Glomerular endothelial cell (primary cell): ENCODE measurements at places on chromosomes 7 and 10. TPM values are rescaled to one million over a fixed set of nuclear protein-coding genes. Genes with fewer than 3 reads are reported as not detected.

GRCh38 chr10:60044242-60044641, 137.9 kb upstream of the CCDC6 start:
- DNase-seq: no peak

The ADRB1 gene
- 0.05 and 0.93 TPM in 2 replicates for total RNA-seq

GRCh38 chr10:89163265-89163995, 43.7 kb downstream of the CH25H start:
- DNase-seq: no peak

The LARP4B gene
- total RNA-seq: 34.0 and 65.3 TPM in 2 replicates

GRCh38 chr10:42988069-42988468, 88.8 kb upstream of the RET start:
- DNase-seq: no peak

DNA sequence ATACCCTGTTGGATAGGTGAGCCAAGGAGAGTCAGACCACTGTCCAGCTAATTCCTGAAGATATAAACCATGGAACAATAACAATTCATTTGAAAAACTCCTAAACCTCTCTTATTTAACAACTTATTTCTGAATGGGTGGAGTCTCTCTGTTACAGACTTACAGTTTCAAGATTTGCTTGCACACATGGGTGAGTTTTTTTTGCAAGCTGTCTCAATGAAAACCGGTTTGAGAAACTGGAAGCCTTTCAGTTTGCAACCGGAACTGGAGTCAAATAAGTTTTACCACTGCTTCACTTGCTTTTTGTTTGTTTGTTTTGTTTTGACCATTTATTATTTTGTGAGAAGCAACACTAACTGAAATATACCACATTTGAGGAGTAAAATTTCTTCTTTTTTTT, 243.8 kb downstream of the MTERF1 start:
- DNase-seq: no peak

DNA sequence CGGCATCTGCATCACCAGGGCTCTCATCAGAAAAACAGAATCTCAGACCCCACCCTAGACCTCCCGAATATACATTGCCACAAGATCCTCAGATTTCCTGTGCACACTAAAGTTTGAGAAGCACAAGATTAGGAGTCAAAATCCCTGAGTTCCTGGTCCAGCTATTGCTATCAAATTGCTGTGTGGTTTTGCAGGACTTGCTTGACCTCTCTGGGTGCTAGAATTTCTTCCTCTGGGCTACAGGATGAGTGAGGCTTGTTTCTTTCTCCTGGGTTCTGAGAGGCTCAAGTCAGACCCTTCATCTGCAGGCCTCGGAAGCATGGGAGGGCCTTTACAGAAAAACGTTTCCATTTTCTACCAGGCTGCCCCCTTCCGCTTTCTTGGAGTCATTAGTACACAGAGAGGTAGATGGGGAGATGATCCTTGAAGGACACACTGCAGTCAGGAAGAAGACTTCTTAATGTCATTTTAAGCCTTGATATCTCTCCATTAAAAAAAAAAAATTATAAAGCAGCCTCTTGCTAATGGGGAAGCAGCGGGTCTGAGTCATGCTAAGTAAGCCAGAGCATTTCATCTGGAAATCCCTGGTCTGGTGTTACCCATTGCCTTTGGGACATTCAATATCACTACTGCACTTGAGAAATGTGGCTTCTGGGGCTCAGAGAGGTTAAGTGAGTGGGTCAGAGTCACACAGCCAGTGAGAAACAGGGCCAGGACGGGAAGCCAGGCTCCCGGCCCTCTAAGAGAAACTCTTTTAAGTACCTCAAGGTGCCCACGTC, 173.5 kb downstream of the KCNMA1 start:
- DNase-seq: no peak

The DEPP1 gene
- 156 and 628 TPM in 2 replicates for total RNA-seq

DNA sequence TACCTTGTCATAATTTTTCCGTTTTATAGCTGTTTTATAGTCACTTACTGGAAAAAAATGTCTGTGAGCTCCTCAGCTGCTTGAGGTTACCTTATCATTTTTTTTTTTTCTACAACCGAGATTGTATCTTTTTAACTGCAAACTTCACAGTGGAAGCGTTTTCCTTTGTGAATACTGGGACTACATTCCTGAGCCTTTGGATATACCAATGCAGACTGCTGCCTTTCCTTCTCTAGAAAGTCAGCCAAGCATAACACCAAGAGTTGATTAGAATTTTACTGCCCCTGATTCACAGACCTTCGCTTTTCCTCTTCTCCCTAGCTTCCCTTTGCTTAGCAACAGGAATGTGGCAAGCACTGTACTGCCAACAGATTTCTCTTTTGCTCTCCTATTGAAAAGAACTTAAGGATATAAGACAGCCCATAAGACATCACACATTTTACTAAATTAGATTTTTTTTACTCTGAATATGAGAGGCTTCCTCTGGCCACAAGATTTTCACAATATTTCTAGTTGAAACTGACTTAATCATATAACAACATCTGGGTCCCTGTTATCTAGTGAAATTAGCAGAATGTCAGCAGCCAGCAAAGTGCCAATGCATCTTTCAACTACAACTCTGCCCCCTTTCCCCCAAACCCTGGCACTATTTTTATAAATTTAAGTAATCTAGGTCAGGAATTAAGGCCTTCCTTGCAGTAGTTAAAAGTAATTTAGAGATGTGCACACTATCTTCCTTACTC, 170.6 kb downstream of the PRKG1 start:
- peak; percentile 45 for DNase-seq

DNA sequence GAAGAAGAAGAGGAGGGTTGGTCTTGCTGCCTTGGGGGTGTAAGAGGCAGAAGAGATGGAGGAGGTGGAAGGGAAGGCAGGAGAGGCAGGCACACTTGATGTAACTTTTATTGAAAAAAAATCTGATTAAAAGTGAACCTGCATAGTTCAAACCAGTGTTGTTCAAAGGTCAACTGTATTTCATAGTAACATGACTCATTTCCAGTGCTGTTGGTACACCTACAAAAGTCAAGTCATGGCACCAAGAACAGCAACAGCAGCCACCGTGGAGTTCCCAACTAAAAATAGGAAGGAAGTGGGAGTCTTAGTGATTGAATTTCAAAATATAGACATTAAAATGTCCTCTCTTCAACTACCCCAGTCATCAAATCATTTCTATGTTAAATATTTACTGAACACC, 88.5 kb downstream of the CTNNA3 start:
- no peak for DNase-seq
